ENCODE measurements at places on chromosomes 11 and 22.

- DNase-seq, result no peak
These were observed 753 bp downstream of the PRPF19 start for GRCh38 chr11:60905551-60906113.

- DNase-seq, result no peak
These were observed 264.6 kb downstream of the NELL1 start for GRCh38 chr11:20933958-20934357.

DNA sequence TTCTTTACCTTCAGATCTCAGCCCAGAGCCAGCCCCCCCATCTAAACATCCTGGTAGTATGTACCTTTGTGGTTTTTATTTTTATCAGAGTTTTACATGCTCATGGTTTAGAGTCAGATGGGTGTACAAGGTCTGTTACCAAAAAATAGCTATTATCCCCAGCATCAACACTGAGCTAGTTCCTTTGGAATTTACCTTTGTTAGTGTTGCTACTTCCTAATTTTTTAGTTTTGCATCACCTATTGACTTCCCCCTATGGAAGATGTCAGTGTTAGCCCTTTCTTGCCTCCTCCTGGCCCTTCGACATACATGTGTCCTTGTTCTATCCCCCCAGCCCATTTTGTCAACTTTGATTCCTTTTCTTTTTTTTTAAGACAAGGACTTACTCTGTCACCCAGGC is 7.4 kb downstream of the UPB1 start:
- no peak for DNase-seq

DNA sequence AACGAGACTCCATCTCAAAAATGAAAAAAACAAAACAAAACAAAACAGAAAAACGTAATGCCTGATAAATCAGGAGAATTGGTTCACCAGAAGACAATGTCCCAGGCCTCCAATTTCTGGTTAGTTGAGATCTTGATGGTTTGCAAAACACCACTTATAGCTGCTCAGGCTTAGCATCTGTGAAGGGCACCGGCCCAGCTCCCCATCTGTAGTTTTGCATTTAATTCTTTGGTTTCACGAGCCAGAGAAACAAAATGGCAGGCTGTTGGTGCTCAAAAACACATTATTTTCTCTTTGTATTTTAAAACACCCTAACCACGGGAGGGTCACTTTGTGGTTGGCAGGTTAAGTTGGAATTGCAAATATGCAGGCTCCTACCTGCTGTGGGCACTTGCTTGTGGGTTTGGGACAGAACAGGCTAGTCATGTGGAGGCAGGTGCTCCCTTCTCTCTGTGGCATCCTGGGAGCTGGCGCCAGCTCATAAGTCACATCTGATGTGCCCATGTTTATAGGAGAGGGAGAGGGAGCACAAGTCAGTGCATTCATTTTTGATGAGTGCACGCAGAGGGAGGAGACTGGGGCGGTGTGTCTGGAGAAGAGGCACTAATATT is 145.9 kb downstream of the CEP164 start:
- no peak for DNase-seq

GRCh38 chr11:61325649-61326414 is 7.1 kb downstream of the DDB1 start:
- DNase-seq, result no peak

Measured in frontal cortex (tissue), 4 donors.